Vagina (tissue), 2 donors: ENCODE measurements at places on chromosomes 1 and 21.

DNA sequence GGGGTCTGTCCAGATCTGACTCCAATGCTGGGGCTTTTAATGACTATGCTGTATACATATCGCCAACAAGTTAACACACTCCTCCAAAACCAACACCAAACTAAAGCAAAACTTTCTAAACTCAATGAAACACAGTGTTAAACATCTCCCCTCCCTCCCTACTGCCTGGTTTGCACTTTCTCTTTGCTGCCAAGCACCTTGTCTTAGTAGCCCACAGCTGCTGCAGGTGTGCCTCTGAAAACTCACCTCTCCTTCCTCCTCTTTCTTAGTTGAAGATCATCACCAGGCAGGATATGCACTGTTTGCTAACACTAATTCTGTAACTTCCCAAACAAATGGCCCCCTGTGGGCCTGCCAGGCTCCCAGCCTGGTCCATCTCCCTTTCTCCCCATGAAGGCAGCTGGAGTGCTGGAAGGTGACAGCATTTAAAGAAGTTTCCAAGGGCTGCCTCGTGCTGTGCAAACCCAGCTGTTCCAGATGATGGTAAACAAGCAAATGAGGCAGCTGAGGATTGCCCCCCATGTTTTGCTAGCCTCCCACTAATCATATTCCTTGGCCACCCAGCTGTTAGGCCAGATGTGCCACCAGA is 213.7 kb downstream of the ASTN1 start:
- no peak for DNase-seq

- no peak for DNase-seq
Observed at GRCh38 chr1:111719674-111720132, 19.5 kb downstream of the INKA2 start.

DNA sequence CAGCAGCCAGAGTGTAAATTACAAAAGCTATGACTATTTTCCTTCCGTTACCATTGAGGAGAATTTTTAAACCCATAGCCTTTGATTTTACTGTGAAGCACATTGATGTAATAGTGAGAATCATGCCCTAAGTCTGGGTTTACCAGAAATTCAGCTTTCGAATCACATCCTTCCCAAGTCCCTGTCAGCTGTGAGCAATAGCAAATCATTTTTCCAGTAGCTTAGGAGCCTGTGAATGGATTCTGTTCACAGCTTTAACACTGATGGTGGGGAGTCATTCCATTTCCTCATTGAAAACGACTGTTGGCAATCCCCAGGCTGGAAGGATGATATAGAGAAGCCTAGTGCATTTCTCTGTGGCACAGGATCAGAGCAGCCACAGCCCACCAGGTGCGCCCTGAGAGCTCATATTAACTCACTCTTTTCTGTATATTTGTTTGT is 82.2 kb upstream of the C1orf105 start:
- DNase-seq = no peak

- DNase-seq = no peak
Observed at GRCh38 chr1:164671323-164671965, 112.5 kb downstream of the PBX1 start.

DNA sequence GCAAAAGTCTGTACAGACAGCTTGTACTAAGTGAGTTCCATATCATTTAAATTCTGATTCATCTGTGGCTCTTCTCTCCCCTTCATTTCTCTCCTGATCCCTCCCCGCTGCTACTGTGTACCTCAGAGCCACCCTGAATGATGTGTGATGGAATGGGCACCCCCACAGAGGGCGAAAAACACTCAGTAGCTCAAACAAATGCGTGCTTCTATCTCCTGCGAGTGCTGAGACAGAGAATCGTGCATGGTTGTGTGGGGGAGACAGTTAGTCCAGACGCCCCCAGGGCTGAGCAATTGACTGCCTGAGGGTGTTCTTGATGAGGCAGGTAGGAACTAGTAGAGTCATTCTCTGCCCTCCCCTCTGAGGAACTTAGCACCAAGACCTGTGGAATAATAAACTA is 269.8 kb downstream of the ZNF648 start:
- no peak for DNase-seq

GRCh38 chr1:117105722-117106121 is 15.8 kb downstream of the TRIM45 start:
- no peak for DNase-seq

DNA sequence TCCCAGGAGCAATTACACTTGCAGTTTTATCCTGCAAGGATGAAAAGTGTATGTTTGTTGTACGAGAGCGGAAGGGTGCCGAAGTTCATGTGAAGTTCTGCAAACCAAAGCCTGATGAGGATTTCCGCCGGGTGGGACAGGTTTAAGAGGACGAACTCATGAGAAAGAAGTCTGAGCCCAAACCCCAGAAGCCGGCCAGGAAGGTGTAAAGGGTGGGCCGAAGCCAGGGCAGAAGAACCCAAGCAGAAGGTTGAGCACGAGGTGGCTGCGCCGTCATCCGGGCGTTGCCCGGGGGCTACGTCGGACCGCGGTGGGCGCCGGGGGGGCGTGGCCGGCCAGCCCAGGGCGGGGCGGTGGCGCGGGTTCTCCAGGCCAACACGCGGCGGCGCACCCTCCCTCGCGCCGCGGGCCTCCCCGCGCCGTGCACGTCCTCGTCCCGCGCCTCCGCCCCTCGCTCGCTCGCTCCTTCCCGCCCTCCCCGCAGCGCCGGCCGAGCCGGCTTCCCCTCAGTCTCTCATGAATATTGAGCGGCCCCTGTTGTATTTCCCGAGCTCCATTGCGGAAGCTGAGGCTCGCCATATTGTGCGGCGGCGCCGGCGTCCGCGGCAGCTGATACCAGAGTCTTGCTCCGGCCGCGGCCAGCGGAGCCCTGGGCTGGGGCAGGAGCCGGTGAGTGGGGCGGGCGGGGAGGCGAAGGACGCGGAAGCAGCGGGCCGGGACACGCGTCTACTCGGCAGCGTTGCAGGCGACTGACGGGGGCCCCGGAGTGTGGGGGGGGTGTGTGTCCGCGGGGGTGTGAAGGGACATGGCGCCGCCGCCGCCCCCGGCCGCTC is at the start of gene RNF2:
TSS of gene RNF2 (plus strand) at position 578 of the 833 bp plus-strand sequence. CDS start 41,996 bp downstream, outside the sequence.
- DNase-seq = no peak

GRCh38 chr1:28126783-28127490 is 38.5 kb upstream of the EYA3 start:
- no peak for DNase-seq

GRCh38 chr1:232629250-232630046 is 485 bp downstream of the SIPA1L2 start:
- DNase-seq = no peak

DNA sequence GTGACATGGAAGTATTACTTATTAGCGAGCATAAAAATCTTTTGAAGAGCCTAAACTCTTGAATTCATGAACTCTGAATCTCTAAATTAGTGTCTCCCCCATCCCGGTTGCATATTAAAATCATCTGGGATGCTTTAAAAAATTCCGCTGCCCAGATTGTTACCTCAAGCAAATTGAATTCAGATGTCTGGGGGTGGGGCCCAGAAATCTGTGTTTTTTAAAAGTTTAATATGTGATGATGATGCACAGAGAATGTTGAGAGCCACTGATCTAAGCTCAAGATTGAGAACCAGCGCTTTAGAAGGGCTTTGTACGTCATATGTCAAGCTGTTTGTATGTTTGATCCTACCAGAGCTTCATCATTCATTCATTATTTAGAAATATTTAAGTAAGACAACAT is 446.8 kb downstream of the NUF2 start:
- DNase-seq = no peak

- DNase-seq = no peak
Observed at GRCh38 chr21:39319251-39319756, 5.9 kb upstream of the BRWD1 start.

DNA sequence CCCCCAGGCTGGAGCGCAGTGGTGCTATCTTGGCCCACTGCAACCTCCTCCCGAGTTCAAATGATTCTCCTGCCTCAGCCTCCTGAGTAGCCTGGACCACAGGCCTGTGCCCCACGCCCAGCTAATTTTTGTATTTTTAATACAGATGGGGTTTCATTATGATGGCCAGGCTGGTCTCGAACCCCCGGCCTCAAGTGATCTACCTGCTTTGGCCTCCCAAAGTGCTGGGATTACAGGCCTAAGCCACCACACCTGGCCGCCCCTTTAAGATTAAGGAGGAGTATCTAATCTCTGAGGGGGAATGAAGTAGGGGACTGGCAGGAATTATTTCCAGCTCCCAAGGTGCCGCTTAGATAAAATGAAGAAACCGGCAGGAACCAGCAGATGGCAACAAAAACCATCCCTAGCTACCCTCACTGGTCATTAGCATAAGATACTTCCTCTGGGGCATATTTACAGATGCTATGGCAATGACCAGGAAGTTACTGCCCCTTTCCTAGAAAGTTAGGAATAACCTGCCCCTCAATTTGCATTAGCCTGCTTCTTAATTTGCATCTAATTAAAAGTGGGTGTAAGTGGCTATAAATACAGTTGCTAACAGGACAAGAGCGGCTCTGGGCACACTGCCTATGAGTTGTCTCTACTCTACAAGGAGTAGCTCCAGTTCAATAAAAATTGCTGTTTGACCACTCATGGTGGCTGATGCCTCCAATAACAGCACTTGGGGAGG is 7.1 kb upstream of the NSUN4 start:
- DNase-seq = no peak

DNA sequence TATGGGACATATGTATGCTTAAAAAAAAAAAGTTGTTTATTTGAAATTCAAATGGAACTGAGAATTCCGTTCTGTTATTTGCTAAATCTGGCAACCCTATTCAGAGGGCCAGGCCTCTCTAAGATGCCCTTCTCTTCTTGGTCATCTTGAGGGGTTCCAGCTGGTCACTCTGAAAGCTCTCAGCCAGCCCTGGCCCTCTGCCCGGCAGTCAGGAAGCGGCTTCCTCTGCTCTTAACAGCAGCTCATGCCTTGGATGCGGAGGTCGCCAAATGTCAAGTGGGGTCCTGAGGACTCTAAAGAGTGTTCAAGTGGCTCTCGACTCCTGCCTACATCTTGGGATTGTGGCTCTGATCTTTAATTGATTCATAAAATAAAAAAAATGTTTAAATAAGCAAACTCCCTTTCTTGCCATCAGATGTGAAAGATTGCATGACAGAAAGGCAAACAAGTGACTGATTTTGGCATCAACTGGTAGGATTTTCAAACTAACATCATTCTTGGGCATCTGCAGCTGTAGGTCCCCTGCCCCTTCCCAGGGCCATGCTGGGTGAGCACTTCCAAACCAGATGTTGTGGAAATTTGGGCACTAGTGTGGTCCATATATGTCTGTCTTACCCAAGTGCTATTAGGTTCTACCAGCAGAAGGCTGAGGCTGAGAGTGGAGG is 130.8 kb downstream of the PRDM2 start:
- no peak for DNase-seq

GRCh38 chr1:17919525-17920439 is 164.6 kb downstream of the ACTL8 start:
- DNase-seq = no peak

DNA sequence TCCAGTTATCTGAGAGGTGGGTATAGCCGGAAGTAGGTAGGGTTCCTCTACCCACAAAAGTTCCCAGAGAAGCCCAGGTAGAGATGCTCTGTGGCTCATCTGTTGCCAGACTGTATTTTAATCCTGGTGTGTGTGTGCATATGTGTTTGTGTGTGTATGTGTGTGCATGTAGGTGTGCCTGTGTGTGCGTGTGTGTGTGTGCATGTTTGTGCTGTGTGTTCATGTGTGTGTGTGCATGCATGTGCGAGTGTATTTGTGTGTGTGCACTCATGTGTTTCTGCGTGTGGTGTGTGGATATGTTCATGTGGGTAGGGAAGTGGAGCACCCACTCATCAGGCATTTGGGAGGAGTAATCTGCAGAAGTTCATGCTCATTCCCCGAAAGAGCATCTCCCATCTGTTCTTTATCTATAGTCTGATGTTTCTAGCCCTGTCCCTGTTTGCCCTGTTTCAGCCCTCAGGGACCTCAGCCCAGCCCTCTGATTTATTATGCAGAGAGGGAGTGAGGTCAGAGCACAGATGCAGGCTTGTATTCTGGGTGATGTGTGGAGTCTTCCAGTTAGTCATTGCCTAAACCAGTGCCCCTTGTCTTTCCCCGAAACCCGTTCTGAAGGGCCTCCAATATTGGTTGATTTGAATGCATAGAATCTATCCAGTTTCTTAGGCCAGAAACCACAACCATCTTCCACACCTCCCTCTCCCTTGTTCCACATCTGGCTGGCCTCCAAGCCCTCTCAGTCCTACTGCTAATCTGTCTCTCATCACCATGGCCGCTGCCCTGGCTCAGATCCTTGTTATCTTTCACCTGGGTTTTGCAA is 69.1 kb downstream of the DISC1 start:
- no peak for DNase-seq

- no peak for DNase-seq
Observed at GRCh38 chr1:8533124-8533523, 215.2 kb downstream of the SLC45A1 start.

DNA sequence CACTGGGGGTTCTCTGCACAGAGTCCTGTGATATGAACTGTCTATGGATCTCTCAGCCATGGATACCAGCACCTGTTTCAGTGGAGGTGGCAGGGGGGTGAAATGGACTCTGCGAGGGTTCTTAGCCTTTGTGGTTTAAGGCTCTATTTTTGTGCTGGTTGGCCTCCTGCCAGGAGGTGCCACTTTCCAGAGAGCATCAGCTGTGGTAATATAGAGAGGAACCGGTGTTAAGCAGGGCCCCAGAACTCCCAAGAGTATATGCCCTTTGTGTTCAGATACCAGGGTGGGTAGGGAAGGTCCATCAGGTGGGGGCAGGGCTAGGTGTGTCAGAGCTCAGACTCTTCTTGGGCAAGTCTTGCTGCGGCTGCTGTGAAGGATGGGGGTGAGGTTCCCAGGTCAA is 330.0 kb upstream of the PLD5 start:
- no peak for DNase-seq

DNA sequence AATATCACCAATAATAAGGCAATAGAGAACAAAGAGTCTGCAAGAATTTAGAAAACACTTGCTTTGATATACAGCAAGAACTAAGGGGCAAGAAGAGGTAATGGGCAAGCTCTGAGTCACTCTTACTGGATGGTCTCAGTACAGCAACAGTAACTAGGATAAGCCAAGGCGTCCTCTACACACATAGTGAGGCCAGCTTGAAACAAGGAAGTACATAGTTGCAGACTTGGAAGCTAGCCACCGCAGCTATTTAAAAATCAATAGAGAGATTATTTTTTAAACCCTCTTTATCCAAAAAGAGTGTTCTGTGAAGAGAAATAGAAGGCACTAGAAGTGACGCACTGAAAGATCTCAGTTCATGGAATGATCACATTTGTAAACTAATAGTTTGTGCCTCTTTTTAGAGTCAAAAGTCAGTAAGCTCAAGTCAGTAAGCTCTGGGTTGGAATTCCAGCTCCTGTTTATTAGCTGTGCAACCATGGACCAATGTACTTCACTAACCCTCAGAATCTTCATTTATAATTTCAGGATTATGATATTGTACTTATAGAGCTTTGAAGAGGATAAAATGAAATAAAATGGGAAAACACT is 118.6 kb downstream of the AKT3 start:
- DNase-seq = no peak

GRCh38 chr1:17944646-17945045 is 163.0 kb upstream of the IGSF21 start:
- DNase-seq = no peak

GRCh38 chr1:67642629-67643028 is 42.4 kb upstream of the GADD45A start:
- DNase-seq = no peak
